ENCODE measurements at places on chromosomes 3 and 15. TPM values are rescaled to one million over a fixed set of nuclear protein-coding genes. Genes with fewer than 3 reads are reported as not detected.

- H3K36me3 ChIP-seq = no peaks in the 10 kb centered on the region
- no peak overlapping the region for H3K27ac ChIP-seq
- no peaks in the 10 kb centered on the region for H3K4me1 ChIP-seq
- DNase-seq = no peak
- H3K4me3 ChIP-seq = no peak overlapping the region
Observed at GRCh38 chr3:161548301-161548700, 51.7 kb downstream of the OTOL1 start.

- H3K27me3 ChIP-seq = no peaks in the 10 kb centered on the region
- DNase-seq = no peak
- no peaks in the 10 kb centered on the region for H3K36me3 ChIP-seq
- H3K27ac ChIP-seq = no peak overlapping the region
- H3K4me1 ChIP-seq = no peaks in the 10 kb centered on the region
Observed at GRCh38 chr3:139597947-139598346, 58.4 kb upstream of the RBP1 start.

GRCh38 chr15:46456456-46456855 is 821.6 kb downstream of the SQOR start:
- no peak for DNase-seq
- no peaks in the 10 kb centered on the region for H3K36me3 ChIP-seq
- no peak overlapping the region for H3K4me3 ChIP-seq
- no peak overlapping the region for H3K27ac ChIP-seq
- no peaks in the 10 kb centered on the region for H3K27me3 ChIP-seq

GRCh38 chr3:45873036-45873435 is 13.3 kb upstream of the CCR9 start:
- no peaks in the 10 kb centered on the region for H3K36me3 ChIP-seq
- peaks cover 3% of the 10 kb centered on the region for H3K27me3 ChIP-seq
- peaks cover 29% of the 10 kb centered on the region for H3K4me1 ChIP-seq
- no peak for DNase-seq
- no peak overlapping the region for H3K27ac ChIP-seq
- no peak overlapping the region for H3K4me3 ChIP-seq

- no peak for DNase-seq
- no peaks in the 10 kb centered on the region for H3K36me3 ChIP-seq
Observed at GRCh38 chr3:107308716-107309115, 68.5 kb upstream of the CCDC54 start.

GRCh38 chr3:169389925-169390253 is 273.6 kb downstream of the MECOM start:
- no peak overlapping the region for H3K4me3 ChIP-seq
- no peak for DNase-seq
- no peaks in the 10 kb centered on the region for H3K27me3 ChIP-seq
- H3K36me3 ChIP-seq = no peaks in the 10 kb centered on the region
- no peak overlapping the region for H3K27ac ChIP-seq
- H3K4me1 ChIP-seq = no peaks in the 10 kb centered on the region

GRCh38 chr15:72475674-72476073 is 1.5 kb downstream of the ARIH1 start:
- DNase-seq = no peak
- H3K4me1 ChIP-seq = peaks cover 56% of the 10 kb centered on the region
- no peaks in the 10 kb centered on the region for H3K27me3 ChIP-seq
- peak overlapping the region; percentile 100 for H3K27ac ChIP-seq
- no peaks in the 10 kb centered on the region for H3K36me3 ChIP-seq
- H3K4me3 ChIP-seq = peak overlapping the region; percentile 93

- H3K4me1 ChIP-seq = no peaks in the 10 kb centered on the region
- no peak overlapping the region for H3K27ac ChIP-seq
- DNase-seq = no peak
- H3K27me3 ChIP-seq = peaks cover 40% of the 10 kb centered on the region
- no peak overlapping the region for H3K4me3 ChIP-seq
Observed at GRCh38 chr15:36884518-36884875, 215.9 kb downstream of the MEIS2 start.

GRCh38 chr15:58043192-58043903 is 22.2 kb downstream of the ALDH1A2 start:
- H3K27ac ChIP-seq = no peak overlapping the region
- H3K4me1 ChIP-seq = no peaks in the 10 kb centered on the region
- no peak for DNase-seq
- no peaks in the 10 kb centered on the region for H3K27me3 ChIP-seq

GRCh38 chr3:79871656-79872055 is 103.9 kb upstream of the ROBO1 start:
- H3K36me3 ChIP-seq = no peaks in the 10 kb centered on the region
- H3K27ac ChIP-seq = no peak overlapping the region
- no peaks in the 10 kb centered on the region for H3K27me3 ChIP-seq

- DNase-seq = no peak
- no peaks in the 10 kb centered on the region for H3K27me3 ChIP-seq
- H3K4me3 ChIP-seq = no peak overlapping the region
- H3K27ac ChIP-seq = no peak overlapping the region
- no peaks in the 10 kb centered on the region for H3K36me3 ChIP-seq
- H3K4me1 ChIP-seq = no peaks in the 10 kb centered on the region
Observed at GRCh38 chr3:44173263-44173662, 68.4 kb upstream of the TOPAZ1 start.

DNA sequence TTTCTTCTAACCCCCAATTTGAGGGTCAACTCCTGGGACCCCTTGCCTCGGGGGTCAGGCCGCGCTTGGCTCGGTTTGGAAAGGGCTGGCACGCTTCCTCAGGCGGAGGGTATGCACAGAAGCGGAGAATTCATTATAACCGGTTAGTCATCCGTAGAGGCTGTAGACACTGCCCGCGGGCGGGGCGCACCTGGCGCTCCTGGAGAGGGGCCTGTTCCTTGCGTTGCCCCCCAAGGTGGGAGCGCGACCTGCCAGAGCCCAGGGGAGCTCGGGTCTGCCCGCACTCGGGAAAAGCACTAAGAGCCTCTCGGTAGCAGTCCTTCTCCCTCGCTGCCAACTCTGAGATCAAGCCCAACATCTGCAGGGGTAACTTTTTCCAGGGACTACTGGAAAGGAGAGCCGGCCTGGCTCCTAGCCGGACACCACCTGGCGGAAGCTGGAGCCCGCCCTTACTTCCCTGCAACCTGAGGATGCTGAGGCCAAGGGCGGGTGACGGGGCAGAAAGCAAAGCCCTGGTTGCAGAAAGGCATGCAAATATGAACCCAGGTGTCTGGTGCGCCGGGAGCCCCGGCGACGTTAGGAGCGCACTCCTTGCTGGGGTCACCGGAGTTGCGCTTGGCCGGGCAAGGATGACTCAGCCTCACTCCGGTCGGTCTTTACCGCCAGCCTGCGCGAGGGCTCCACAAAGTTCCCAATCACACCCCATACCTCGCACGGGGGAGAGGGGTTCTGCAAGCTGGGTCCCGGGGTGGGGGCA is 1.5 kb upstream of the CACNA2D3 start:
- H3K27ac ChIP-seq = no peak overlapping the region
- H3K36me3 ChIP-seq = no peaks in the 10 kb centered on the region
- no peaks in the 10 kb centered on the region for H3K27me3 ChIP-seq
- H3K4me1 ChIP-seq = no peaks in the 10 kb centered on the region

DNA sequence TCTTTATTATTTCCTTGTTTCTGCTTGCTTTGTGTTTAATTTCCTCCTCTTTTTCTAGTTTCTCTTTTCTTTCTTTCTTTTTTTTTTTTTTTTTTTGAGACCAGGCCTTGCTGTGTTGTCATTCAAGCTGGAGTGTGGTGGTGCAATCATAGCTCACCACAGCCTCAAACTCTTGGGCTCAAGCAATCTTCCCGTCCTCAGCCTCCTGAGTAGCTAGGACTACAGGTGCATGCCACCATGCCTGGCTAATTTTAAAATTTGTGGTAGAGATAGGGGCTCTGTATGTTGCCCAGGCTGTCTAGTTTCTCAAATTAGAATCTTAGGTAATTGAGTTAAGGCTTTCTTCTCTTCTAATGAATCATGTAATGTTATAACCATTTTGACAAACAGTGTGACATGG is 22.4 kb downstream of the SLMAP start:
- no peaks in the 10 kb centered on the region for H3K4me1 ChIP-seq
- no peak overlapping the region for H3K27ac ChIP-seq
- DNase-seq = no peak
- no peaks in the 10 kb centered on the region for H3K27me3 ChIP-seq
- H3K4me3 ChIP-seq = no peak overlapping the region

DNA sequence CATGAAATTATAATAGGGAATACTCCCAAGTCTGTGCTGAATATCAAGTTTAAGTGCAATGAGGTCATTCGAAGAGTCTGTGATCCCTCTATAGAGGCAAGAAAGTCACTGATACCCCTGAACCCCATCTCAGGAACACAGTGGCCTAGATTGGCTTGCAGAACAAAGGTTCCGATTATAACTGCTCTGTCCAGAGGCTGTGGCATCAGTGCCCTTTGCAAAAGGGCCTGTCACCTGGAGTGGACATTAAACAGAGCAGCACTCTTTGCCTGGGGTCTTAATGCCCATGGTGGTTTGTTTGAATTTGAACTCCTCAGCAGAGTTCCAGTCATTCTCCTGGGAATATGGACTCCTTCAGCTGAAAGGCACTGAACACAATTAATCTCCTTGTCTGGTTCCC is 93.9 kb upstream of the SLCO3A1 start:
- H3K4me1 ChIP-seq = no peaks in the 10 kb centered on the region
- H3K27ac ChIP-seq = no peak overlapping the region
- H3K4me3 ChIP-seq = no peak overlapping the region
- no peaks in the 10 kb centered on the region for H3K27me3 ChIP-seq

- H3K4me3 ChIP-seq = no peak overlapping the region
- no peak overlapping the region for H3K27ac ChIP-seq
- no peaks in the 10 kb centered on the region for H3K4me1 ChIP-seq
Observed at GRCh38 chr3:171948674-171949073, 90.7 kb upstream of the FNDC3B start.

DNA sequence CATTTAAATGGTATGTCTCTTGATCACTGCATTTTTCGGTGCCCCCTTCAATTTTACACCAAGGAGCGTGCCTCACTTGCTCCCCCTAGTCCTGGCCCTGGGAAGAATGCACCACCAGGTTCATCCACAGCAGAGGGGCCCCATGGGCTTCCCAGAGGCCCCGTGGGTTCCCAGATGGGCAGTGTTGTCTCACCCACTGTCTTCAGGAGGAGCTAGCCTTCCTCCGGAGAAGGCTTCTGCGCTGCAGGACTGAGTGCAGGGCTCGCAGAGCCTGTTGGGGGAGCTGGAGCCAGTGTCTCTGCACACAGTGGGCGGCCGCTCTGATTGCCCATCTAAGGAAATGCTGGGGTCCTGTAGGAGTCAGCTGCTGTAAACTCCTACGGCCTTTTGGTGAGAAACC is 45.9 kb downstream of the POLR2M start:
- DNase-seq = no peak
- no peak overlapping the region for H3K27ac ChIP-seq
- no peaks in the 10 kb centered on the region for H3K4me1 ChIP-seq
- H3K36me3 ChIP-seq = no peaks in the 10 kb centered on the region
- H3K27me3 ChIP-seq = no peaks in the 10 kb centered on the region
- no peak overlapping the region for H3K4me3 ChIP-seq

DNA sequence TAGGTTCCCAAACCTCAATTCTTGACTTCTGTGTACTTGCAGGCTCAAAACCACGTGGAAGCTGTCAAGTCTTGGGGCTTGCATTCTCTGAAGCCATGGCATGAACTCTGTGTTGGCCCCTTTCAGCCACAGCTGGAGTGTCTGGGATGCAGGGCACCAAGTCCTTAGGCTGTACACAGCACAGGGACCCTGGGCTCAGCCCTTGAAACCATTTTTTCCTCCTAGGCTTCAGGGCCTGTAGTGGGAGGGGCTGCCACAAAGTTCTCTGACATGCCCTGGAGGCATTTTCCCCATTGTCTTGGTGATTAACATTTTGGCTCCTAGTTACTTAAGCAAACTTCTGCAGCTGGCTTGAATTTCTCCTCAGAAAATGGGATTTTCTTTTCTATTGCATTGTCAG is 135.4 kb downstream of the ATG7 start:
- H3K4me1 ChIP-seq = no peaks in the 10 kb centered on the region
- DNase-seq = no peak
- no peak overlapping the region for H3K27ac ChIP-seq
- no peaks in the 10 kb centered on the region for H3K36me3 ChIP-seq
- H3K4me3 ChIP-seq = no peak overlapping the region

DNA sequence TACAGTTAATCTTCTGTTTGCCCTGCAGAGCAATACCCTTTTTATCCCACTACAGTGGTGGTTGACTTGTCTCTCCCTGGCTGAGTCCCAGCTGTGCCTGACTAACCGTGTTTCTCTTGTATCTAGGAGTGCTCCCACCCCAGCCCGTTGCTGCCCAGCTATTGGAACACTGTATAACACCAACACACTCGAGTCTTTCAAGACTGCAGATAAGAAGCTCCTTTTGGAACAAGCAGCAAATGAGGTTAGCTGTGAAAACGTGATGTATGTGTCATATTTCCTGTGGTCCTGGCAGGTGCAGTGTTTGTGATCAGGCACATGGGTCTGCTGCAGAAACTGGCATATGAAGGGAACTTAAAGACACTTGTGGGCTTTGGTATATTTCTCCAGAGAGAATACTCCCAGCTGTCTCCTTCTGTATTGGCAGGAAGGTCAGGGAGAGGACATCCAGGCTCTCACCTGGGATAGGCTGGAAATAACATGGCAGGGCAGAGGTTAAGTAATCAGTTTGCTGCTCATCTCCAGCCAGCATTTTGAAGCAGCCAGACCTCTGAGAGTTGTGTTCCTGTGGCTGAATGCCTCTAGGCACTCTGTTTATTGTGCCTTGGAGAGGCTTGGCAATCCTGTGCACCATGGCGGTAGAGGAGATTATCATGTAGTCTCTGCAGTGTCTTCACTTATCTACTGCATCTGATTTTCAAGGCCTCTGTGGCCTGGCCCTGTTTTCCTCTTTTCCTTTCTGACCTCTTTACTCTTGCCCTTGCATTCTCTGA is 34.8 kb downstream of the ATG7 start:
- H3K27me3 ChIP-seq = no peaks in the 10 kb centered on the region
- DNase-seq = peak; percentile 24
- H3K4me1 ChIP-seq = peaks cover 11% of the 10 kb centered on the region

The A4GNT gene
- not detected for total RNA-seq

The MAP6D1 gene
- 3.7 TPM for total RNA-seq

All from CD8-positive, alpha-beta memory T cell (primary cell).